SK-N-MC (cell line): ENCODE measurements at places on chromosomes 4 and X.

- DNase-seq: peak; percentile 66
These were observed 54.9 kb downstream of the STOX2 start for GRCh38 chr4:183960046-183960420.

DNA sequence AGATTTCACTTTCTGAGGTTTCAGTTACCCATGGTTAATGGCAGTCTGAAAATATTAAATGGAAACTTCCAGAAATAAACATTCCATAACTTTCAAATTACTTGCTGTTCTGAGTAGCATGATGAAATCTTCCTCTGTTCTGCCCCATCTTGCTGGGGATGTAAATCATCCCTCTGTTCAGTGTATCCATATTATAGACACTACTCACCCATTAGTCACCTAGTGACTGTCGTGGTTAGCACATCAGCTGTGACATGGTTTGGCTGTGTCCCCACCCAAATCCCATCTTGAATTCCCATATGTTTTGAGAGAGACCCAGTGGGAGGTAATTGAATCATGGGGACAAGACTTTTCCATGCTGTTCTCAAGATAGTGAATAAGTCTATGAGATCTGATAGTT lies 125.5 kb upstream of the GIMD1 start:
- DNase-seq: no peak

DNA sequence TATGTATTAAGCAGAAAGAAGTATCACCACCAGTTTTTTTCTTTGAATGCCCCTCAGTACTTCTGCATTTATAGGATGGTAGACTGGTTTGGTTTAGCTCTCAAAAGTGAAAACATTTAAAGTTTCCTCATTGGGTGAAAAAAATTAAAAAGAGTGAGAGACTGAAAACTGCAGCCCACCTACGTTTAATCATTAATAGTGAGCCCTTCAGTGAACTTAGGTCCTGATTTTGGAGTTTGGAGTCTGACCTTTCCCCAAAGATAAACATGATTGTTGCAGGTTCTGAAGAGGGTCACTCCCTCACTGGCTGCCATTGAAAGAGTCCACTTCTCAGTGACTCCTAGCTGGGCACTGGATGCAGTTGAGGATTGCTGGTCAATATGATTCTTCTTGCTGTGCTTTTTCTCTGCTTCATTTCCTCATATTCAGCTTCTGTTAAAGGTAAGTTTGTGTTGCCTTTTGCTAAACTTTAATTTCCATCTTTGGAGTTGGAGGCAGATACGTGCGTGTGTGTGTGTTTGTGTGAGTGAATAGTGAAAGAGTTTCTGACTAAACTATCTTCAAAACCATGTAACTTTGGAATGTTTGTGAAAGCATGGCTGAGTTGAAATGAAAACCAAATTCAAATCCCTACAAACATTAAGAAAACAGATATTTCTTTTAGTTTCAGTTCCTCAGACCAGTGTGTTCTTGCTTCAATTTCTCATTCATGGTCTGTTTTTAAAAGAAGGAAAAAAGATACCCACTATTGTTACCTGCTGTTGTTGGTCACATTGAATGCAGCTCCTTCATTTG lies at the start of gene MTTP:
TSS of gene MTTP (plus strand) at position 295 of the 795 bp plus-strand sequence. CDS start at position 381, 86 bp downstream.
- DNase-seq: no peak

GRCh38 chr4:15832523-15833451 lies 54.7 kb downstream of the CD38 start:
- DNase-seq: no peak

DNA sequence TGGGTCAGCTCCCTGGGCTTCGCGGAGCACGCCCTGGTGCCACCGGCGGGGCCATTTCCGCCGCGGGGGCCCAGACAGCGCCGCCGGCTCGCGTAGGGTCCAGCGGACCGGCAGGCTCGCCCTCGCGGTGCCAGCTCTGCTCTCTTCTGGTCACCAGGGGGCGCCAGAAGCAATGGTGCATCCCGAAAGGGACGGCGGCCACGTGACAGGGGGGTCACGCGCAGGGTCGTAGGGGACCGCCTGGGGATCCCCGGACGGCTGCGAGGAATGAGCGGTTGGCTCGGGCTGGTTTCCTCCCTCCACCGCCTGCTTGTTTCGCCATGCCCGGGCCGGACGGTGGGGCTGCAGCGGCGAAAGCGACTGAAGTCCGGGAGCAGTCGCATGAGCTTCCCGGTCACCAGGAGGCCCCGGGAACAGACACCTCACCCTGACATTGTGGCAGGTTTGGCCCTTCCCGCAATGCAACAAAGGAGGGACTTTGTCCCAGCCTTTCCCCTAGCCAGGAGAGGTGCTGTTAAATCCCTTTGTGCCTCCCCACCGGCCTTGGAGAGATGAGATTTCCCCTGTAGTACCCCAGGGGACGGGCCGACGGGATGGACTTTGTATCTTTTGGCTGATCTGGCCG lies 15.8 kb downstream of the ZCCHC12 start:
- no peak for DNase-seq

DNA sequence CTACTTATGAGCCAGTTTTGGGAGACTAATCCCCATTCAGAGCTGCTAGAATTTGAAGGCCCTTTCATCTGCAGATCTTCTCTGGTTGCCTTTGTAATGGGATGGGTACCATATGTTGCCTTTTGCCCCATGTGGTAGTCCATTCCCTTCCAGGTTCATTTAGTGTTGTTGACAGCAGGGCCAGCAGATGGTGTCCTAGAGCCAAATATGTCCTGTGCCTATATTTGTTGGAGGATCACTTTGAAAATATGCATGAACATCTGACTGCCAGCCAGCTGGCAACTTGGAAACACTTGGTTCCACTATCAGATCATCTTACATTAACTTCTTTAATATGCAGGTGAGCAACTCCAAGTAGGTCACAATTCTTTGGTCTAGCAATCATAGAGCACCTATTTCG lies 30.4 kb downstream of the CFAP299 start:
- peak; percentile 44 for DNase-seq

GRCh38 chr4:41256131-41256739 lies 493 bp upstream of the UCHL1 start:
- DNase-seq: peak; percentile 42

DNA sequence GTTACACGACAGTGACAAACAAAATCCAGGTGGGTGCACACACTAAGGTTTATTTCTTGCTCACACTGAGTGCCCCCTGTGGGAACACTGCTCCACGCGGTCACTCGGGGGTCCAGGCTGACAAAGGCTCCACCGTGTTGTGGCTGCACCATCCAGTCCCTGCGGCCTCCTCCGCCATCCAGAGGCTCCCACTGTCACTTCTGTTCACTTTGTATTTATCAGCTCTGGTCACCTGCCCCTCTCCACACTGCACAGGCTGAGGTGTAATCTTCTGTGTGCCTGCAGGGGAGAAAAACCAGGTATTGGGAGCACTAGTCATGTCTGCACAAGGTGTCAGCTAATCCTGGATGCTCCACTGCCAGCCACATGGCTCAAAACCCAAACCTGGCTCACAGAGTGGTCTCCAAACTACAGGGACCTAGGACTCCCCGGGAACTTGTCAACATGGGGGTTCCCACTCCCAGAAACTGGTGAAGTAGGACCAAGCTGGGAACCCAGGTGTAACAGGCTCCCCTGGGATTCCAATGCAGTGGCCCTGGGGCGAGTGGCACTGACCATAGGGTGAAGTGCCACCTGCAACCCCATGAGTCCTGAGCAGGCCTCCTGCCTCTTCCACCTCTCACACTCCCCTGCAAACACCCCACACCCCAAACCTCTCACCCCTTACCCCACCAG lies 25.5 kb downstream of the HMX1 start:
- no peak for DNase-seq

GRCh38 chr4:13588954-13589353 lies 38.6 kb downstream of the BOD1L1 start:
- no peak for DNase-seq

DNA sequence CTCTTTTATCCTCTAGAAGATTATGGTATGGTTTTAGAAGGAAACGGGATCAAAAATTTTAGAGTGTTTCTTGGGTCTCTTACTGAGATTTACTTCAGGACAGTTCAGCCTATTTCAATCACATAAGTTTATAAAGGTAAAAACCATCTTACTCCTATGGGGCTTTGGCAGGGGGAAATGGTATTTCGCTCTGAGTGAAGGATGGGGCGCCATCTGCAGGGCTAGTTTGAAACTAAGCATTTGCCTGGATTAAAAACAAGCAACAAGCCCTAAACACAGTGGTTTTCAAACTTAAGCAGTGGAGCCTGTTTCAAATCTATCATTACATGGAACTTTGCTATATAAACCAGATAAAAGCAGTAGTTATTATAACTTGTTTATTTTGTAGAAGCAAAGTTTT lies 361.5 kb upstream of the FMR1 start:
- DNase-seq: peak; percentile 22

GRCh38 chr4:126465341-126465740 lies 1150.6 kb downstream of the FAT4 start:
- DNase-seq: no peak
